ENCODE measurements at places on chromosomes 3 and 15. TPM values are rescaled to one million over a fixed set of nuclear protein-coding genes. Genes with fewer than 3 reads are reported as not detected.

DNA sequence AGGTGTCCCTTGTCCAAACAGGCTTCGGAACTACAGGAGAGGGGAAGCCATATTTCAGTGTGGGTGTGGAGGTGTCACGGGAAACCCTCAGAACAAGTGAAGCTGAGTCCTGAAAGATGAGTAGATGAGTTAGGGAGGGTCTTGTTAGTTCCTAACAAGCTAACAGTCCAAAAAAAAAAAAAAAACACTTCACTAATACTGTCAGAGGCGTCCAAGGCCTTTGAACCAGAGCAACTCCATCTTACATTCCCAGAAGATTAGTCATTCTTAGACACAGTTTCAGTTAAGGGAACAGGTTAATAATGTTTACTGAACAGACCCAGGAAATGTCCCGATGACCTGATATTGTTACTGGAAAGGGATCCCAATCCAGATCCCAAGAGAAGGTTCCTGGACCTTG, 7.0 kb upstream of the ATP8B4 start:
- no peak for DNase-seq

- DNase-seq, result no peak
These were observed 415.7 kb downstream of the PLCL2 start for GRCh38 chr3:17300441-17300840.

DNA sequence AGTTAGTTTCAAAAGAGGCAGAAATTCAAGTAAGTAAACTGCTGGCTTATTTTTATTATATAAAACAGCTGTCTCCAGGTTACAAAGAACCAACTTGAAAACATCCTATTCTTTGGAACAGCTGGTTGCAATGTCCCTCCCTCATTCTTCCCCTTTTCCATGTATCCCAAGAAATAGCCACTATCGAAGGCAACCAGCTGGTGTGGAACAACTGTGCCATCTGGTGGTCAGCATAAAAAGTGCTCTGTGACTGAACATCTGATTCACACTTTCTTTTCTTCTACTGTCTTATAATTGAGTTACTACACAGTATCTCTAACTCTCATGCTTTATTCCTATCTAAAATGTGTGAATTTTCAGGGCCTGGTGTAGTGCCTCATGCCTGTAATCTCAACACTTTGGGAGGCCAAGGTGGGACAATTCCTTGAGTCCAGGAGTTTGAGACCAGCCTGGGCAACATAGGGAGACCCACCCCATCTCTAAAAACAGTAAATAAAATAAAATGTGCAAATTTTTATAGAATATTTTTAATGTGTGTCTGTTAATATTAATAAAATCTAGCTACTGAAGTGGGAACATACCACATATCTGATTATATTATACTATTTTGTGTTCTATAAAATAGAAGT, 9.6 kb downstream of the OSBPL11 start:
- peak; percentile 26 for DNase-seq

DNA sequence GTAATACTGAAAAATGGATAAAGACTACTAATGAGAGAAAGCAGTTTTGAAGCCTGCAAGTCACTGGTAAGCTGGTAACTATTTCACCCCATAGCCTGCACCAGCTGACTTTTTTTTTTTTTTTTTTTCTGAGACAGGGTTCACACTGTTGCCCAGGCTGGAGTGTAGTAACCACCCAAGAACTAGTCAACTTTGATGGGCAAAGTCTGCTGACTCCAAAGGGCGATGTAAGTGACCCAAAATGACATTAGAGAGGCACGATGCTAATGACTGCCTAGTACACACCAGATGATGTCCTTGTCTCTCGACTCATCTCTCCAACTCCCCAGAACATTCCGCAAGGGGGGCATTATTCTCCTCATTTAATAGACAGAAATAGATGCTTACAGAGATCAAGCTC, 12.9 kb upstream of the TMEM41A start:
- DNase-seq, result no peak

GRCh38 chr15:67750371-67750770, 74.9 kb upstream of the SKOR1 start:
- no peak for DNase-seq

- DNase-seq, result no peak
These were observed 51.2 kb downstream of the SETD5 start for GRCh38 chr3:9448643-9449042.

DNA sequence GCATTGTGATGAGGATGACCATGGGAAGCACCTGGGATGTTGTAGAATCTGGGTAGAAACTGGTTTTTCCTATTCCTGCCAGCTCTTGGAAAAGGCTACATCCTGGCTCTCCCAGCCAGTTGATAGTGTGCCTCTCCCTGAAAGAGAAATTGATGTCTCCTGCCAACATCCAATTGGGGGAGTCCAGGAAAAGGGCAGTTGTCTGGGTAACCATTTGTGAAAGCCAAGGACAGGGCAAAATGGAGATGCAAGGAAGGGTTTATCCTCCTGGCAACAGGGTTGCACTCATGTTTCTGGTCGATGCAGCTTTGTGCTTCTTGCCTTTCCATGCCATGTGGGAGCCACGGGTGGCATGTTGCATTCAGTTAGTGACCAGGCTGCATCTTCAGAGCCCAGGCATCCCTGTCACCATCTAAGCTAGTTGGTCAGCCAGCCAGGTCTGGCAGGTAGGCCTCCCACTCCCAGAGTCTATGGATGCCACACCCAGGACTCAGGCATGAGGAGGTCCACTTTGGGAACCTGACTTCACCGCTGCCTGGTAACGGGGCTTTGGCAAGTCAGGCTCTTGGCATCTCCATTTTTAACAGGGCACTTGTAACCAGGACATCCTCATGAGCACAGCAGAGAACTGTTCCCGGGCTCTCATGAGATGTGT, 153.5 kb downstream of the DNAJB8 start:
- no peak for DNase-seq

- peak; percentile 54 for DNase-seq
These were observed 33.8 kb downstream of the MBNL1 start for GRCh38 chr3:152302521-152303021.

DNA sequence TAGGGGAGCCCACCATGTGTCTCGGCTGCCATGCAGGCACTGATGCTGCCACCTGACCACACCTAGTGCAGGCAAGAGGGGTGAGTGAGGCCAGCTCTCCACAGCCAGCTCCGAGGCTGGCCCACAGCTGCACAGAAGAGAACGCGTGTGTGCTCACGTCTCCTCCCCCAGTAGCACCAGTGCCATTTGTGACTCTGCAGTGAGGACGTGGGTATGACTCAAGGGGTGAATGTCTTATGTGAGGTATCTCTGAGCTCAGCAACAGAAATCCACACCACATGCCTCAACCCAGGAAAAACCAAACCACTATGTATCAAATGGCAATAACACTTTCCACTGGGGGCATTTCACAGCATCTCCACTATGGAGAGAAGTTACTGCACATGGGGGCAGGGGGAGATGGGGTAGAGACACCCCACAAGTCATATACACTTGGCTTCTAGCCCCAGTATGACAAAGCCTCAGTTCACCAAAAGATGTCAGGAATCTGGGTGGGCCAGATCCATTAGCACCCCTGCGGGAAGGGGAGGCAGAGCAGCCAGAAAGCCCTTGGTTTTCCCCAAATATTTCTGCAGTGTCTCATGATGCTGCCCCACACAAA, 87.6 kb downstream of the LRIG1 start:
- DNase-seq, result no peak

Gene BDH1
- total RNA-seq, result 90.0 TPM

Gene CATSPER2
- 1.2 TPM for total RNA-seq

Gene SEMA6D
- total RNA-seq, result 12.4 TPM

Gene DLL4
- 11.1 TPM for total RNA-seq

Measured in left ventricle myocardium inferior (tissue), 1 donor.